HuH-7.5 (cell line): ENCODE measurements at places on chromosomes 2 and 18.

DNA sequence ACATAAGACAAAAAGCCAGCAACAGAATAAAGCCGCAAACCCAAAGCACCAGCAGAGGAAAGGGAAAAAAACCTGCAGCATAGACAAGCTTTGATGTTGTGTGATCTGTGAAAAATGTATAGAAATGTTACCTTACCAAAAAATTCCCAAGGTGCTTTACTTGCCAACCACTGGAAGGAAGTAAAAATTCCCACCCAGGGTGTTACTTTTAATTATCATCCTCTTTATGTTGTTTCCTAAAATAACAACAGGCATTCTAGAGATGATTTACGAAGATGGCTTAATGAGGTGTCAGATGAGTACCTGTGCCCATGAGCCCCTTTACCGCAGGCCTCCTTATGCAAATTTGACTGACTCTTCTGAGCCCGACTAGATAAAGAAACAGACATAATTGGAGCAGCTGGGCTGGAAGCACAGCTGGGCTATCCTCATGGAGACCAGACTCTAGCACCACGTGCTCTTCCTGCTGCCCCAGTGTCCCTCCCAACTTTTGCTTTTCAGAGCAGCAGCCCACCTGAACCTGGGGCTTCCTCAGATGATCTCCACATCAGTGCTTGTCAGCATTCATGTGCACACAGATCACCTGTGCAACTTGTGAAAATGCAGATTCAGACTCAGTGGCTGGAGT lies 41.5 kb downstream of the SRSF7 start:
- no peak for DNase-seq

DNA sequence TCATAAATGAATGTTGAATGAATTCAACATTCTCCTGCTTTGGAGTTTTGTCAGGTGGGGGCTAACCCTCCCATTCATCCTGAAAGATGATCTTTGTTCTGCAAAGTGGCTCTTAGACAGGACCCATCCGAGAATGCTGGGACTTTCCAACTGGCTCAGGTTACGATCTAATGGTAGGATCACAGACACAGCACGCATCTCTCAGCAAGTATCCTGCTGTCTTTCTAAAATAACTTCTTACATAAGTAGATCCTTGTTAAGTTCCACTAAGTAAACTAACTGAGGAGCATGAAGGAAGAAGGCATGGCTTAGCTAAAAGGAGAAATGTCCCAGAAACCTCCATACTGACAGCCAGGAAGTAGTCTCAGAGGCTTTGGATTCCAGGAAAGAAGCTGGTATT lies 23.7 kb downstream of the CYP27A1 start:
- no peak for DNase-seq

DNA sequence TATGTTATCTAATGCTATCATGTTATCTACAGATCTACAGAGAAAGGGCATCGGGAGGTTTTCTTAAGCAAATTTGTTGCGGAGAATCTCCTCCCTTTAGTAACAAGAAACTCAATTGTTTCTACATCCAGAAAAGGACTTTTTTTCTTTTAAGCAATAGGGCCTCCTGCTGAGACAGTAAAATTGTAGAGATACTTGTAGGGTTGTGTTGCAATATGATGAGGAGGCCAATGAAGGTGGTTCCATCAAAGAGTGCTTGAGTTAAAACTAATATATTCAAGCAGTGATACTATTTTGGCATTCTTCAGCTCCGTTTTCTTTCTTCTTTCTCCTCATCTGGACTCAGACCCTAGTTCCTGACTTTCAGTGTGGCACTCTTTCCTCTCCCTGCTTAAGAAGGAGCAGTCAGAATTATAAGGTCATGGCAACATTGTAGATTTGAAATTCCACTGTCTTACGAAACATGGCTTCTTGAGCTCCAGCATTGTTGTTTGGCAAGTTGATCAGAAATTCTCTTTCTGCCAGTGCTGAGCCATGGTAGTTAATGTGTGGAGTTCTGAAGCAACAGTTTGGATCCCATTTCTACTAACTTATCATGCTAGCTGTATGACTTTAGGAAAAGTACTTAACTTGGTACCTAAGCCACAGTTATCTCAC lies 202.0 kb upstream of the SLC14A2 start:
- no peak for DNase-seq

- DNase-seq: no peak
Measured at GRCh38 chr2:191087311-191087710, 63.5 kb downstream of the STAT4 start.

- no peak for DNase-seq
Measured at GRCh38 chr18:53551868-53552426, 672.5 kb downstream of the MBD2 start.

- DNase-seq: no peak
Measured at GRCh38 chr18:8845506-8845905, 140.2 kb downstream of the MTCL1 start.

GRCh38 chr18:50694147-50694546 lies 125.7 kb downstream of the MRO start:
- no peak for DNase-seq

GRCh38 chr18:79682894-79683625 lies 3.5 kb downstream of the CTDP1 start:
- DNase-seq: no peak

DNA sequence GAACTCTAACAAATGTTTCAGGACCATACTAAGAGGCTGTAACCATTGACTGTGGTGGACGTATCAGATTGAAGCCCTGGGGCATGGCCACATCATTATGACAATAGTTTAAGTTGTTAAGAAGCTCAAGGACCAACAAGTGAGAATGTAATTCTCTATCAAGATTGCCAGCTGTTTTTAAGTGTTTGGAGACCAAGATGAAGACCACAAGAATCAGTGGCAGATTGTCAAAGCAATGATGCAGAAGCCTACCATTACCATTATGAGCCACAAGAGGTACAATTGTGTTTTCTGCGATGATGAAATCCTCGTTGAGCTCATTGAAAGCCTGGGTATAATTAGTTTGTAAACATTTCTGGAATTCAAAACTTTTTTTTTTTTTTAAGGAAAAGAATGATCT lies 261.1 kb upstream of the ZEB2 start:
- no peak for DNase-seq
